BE2C (cell line): ENCODE measurements at places on chromosomes 11 and 22.
A peak's percentile ranks its signal among the peaks of the same experiment; 100 is the strongest.

- peak; percentile 85 for DNase-seq
Observed at GRCh38 chr11:10293423-10294289, at the start of gene SBF2. Gene SBF2, minus strand, starts transcription at chr11:10294219. Its CDS starts 150 bp downstream, at chr11:10294069.

GRCh38 chr11:111001081-111001430 is 244.5 kb upstream of the POU2AF2 start:
- DNase-seq: no peak

DNA sequence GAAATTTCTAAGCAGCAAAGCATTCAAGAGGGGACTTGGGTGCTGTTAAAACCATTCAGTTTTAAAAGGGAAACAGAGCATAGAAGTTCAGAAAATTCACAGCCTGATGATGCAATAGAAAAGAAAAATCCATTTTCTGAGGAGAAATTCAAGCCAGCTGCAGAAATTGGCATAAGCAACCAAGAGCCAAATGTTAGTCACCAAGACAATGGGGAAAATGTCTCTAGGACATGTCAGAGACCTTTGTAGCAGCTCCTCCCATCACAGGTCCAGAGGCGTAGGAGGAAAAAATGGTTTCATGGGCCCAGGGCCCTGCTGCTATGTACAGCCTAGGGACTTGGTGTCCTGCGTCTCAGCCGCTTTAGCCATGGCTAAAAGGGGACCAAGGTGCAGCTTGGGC is 5.5 kb upstream of the IRAG1 start:
- DNase-seq: no peak

DNA sequence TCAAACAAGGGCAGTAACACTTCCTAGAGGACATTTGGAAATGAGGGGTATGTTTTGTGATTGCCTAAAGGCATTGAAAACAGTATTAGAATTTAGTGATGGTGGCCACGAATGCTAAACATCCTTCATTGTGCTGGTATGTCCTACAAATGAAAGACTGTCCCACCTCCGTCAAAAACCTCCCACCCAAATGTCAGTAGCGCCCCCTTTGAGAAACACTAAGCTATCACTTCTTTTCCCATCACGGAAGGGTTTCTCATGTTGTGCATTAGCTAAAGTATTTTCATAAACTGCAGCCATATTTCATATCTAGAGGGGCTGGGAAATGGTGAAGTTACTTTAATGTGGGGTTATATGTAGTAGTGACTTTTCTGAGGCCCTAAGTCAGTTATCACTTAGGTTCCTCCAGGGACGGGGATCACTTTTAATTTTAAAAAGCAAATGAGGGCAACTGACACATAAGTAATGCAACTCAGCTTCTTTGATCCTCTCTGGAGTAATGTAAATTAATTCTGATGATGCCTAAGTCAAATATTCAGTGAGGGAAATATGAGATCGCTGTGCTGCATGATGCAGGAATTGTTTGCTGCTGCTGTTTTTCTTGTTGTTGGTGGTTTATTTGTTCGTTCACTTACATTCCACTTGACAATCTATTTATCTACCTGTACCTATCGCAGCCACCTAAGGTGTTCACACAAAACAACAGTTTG is 1403.4 kb upstream of the TENM4 start:
- DNase-seq: no peak
